ENCODE measurements at places on chromosomes 2 and 18.

DNA sequence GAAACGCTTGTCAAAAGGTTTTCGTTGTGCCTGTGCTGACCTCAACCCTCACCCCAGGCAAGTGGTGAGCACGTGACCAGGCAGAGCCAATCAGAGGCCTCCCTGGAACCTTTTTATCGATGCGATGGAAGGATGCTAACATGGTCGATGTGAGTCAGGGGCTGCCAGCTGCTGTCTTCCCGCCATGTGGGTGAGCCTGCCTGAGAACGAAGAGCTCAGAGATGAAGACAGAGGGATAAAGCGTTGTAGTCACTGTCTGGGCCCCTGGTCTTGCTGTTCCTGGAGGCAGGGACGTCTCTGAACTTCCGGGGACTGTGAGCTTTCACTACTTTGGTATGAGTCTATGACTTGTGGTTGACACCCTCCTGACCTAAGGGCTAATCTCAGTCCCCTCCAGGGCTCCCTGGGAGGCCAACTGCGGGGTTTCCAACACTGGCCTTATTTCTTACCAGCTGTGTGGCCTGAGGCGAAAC is 18.6 kb downstream of the DNMT3A start:
- DNase-seq: peak; percentile 86

GRCh38 chr2:128162266-128162665 is 71.3 kb downstream of the UGGT1 start:
- DNase-seq: no peak

- DNase-seq: peak; percentile 34
Observed at GRCh38 chr2:98387478-98387877, 41.2 kb downstream of the CNGA3 start.

GRCh38 chr18:5488844-5489243 is 55.0 kb downstream of the EPB41L3 start:
- no peak for DNase-seq

DNA sequence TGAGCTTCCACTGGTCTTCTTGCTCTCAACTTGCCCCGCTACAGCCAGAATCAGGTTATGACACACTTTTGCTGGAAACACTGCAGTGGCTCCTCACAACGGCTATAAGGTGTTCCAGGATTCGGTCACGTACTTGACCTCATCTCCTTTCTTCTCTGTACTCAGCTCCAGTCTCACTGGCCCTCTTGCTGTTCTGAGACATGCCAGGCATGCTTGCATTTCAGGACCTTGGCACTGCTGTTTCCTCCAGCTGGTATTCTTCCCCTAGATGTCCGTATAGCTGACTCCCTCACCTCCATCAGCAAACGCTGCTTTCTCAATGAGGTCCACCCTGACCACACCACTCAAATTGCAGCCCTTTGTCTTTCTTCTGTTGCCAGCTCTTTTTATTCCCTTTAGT is 31.9 kb upstream of the C1GALT1C1L start:
- no peak for DNase-seq

DNA sequence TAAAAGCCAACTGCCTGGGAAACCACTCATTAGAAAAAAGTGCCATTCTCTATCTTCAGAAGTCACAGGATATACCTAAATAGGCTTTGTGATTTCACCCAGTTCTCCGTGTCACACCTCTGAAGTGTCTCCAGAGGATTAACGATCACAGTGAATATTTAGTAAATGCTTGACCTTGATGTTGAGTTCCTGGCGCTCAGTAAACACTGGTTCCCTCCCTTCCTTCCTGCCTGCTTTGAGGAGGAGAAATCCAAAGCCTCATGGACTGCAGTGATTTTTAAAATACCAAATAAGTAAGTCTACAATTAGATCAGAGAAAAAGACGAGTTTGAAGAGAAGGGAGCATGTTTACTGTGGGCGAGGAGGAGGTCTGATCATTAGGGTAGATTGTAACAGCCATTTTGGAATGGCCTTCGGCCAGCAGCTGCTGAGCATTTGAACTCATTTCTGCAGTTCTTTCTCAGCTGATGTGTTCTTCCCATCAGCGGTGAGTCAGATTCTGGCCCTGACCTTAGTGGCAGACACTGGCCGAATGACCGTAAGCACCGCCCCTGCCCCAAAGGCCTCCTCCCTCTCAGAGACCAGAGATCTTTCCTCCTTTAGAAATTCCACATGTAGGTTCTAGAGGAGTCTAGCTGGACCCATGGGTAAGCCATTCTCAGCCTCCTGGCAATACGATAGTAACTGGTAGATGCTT is 62.1 kb upstream of the SLC16A14 start:
- no peak for DNase-seq

- peak; percentile 62 for DNase-seq
Observed at GRCh38 chr2:98482362-98482761, 37.7 kb downstream of the INPP4A start.

DNA sequence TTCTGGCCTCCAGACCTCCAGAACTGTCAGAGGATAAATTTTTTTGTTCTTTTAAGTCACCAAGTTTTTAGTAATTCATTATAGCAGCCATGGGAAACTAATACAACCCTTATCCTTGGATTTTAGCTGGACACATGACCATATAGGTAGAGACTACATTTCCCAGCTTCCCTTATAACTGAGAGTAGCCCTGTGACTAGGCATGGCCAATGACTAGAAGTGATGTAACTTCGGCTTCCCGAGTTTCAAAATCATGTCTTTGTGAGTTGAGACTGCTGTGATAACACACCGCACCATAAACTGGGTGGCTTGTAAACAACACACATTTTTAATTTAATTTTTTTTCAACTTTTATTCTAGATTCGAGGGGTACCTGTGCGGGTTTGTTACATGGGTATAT is 134.0 kb upstream of the SERTAD2 start:
- no peak for DNase-seq

Measured in activated effector memory CD4-positive, alpha-beta T cell treated with anti-CD3 and anti-CD28 coated beads, Interleukin-2, amount 50 U/mL, for 16 hours (primary cell).